Activated naive CD8-positive, alpha-beta T cell treated with anti-CD3 and anti-CD28 coated beads for 36 hours (primary cell): ENCODE measurements at places on chromosomes 16 and 17.

DNA sequence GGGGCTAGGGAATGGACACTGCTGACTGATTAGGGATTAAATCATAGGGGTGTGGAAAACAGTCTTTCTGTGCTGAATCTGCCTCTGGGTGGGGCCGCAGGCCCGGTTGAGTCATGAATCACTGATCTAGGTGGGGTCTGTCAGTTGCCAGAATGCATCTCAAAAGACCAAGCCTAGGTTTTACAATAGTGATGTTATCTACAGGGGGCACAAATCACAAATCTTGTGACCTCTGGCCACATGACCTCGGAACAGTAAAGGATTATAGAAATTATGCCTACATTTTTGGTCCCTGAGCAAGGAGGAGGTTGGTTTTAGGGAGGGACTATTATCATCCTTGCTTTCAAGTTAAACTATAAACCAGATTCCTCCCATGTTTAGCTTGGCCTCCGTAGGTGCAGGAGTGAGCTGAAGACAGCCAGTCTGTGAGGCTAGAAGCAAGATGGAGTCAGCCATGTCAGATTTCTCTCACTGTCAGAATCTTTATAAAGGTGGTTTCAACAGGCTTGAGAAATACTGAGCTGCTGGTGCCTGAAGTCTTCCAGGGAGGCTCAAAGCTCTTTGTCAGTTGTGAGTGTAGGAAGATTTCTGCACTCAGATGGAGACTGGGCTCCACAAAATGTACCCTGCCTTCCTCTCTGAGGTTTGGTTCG lies 12.9 kb downstream of the GNGT2 start:
- no peak for DNase-seq

- no peak for DNase-seq
Observed at GRCh38 chr17:48244121-48244711, 136.7 kb downstream of the SNX11 start.

- no peak for DNase-seq
Observed at GRCh38 chr16:4832698-4833343, 14.3 kb downstream of the GLYR1 start.

DNA sequence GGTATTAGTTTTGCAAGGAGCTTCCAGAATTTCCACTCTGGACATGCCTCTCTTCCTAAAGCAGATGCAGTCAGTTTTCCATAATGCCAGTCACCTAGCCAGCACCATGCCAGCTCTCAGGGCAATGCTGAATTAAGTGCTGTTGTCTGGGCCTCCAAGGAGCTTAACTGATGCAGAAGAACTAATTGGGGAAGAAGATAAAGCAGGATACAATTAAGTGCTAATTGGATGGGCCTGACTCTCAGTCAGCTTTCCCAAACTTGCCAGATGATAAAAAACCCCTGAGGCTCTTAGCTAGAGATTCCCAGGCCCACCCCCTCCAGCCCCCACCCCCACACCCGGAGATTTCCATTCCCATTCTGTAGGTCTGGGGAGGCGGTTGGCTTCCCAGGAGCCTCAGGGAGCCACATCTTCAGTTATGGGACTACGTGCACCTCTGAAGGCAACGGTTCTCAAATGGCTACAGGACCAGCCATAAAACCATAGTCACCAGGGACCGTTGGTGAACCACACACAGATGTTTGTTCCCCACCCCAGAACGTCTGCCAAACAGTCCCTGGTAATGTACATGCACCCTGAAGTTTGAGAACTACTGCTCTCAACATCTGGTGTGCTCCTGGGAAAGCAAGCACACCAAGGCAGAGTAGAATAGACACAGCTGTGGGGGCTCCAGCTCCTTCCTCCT lies 499.1 kb upstream of the CDH5 start:
- no peak for DNase-seq

DNA sequence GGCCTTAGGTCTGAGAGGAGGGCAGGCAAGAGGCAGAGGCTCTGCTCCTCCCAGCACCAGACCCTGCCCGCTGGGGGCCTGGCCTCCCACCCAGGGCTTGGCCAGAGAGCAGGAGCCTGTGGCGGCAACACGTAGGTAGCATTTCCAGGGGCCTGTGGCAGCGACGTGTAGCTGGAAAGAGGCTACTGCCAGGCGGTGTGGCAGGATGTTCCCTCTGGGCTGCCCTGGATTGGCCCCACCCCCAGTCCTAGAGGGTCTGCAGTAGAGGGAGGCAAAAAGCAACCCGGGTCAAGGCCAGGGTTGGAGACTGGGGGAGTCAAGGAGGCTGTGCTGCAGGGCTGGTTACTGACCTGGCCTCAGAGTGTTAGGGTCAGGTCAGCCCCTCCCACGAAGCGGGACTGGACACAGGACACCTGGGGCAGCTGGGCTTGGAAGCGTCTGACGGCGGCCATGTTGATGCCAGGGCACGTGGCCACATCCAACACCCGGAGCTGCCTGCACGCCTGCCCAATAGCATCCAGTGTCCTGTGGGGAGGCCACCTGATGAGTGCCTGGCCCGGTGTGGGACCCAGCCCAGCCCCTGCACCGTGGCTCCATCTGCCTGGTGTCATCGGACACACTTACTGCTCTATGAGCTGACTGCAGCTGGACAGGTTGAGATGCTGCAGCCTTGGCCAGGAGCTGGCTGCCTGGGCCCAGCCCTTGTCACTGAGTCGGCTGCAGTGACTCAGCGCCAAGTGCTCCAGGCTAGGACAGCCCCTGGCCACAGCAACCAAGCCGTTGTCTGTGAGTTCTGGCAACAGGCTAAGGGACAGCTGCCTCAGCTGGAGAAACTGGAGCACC lies 8.5 kb downstream of the ELMO3 start:
- DNase-seq = no peak
